SW480 (cell line): ENCODE measurements at places on chromosomes 2 and 18.

DNA sequence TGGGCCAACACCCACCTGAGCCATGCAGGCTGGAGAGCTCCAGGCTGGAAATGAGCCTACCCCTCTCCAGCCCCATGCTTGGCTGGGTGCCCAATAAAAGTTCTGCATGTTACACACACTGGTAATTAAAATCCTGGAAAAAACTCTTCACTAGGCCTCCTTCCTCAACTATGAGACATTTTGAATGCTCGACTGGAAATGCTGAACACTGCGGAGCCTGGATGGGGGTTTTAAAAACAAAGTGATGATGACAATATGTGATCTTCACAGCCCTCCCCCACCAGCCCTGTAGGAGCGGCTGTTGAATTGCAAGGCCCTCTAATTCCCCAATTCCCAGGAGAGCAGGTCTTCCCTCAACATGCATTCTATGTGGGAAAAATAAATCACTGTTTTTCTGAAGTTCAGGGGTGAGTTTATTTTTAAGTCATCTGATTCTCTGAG, 179.2 kb downstream of the TTC32 start:
- DNase-seq, result no peak

- DNase-seq, result no peak
Measured at GRCh38 chr2:33369191-33369590, 107.3 kb upstream of the RASGRP3 start.

GRCh38 chr18:12304351-12305210, 3.5 kb upstream of the TUBB6 start:
- no peak for DNase-seq

- no peak for DNase-seq
Measured at GRCh38 chr2:174015428-174015827, 50.3 kb upstream of the SP3 start.

DNA sequence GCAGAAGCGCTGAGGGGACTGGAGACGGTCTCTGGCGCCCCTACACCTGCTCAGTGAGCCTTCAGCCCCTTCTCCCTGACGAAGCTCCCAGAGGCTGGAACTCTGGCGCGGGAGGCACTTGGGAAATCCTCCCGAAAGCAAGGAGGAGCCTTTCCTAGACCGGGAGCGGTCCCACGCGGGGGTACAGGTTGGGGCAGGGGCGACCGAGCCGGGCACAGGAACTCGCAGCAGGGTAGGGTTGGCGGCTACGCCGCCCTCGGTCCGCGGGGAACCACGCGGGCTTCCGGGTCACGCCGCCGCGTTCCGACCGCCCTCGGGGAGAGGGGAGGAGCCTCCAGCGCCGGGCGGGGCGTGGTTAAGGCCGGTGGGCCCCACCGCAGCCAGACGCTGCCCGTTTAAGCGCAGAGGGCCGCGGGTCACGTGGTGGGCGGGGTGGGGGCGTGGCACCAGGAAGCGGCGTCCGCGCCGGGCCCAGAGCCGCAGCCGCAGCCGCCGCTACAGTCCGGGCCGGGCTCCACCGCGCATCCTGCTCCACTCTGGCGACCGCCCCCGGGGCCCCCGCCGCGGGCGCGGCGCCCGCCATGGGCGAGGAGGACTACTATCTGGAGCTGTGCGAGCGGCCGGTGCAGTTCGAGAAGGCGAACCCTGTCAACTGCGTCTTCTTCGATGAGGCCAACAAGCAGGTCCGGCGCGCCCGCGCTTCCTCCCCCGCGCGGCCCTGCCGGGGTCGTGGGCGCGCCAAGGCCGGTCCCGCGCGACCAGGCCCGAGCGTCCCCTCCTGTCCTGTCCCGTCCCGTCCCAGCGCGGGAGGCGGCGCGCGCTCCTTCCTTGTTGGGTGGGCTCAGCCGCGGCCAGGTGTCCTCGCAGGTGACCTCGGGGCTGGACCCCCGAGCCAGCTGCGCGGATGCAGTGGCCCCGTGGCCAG, at the start of gene RMC1:
Gene RMC1 (plus strand): TSS at position 474 of the 925 bp plus-strand sequence. CDS start 108 bp downstream, at position 582.
- DNase-seq, result peak; percentile 87

GRCh38 chr18:50666536-50666935, 106.6 kb downstream of the MAPK4 start:
- no peak for DNase-seq

DNA sequence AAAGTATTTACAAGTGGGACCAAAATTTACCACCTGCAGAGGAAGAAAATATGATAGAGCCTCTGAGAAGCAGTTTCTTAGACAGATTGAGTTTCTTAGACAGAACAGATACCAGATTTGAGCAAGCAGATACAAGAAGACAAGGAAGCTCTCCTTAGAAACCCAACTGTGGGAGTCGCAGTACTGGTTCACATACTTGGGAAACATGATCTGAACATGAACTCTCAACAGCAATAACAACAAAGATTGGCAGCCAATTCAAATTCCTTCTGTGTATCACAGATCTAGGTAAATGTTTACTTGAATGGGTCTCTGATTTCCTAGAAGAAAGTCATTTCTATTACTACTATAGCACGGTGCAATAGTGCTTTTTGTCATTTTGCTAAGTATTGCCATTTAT, 82.1 kb downstream of the OLA1 start:
- no peak for DNase-seq
